ENCODE measurements at places on chromosomes 6 and 20.

GRCh38 chr6:21270636-21271201 lies 322.8 kb upstream of the SOX4 start:
- no peak for DNase-seq

- no peak for DNase-seq
Observed at GRCh38 chr6:16624636-16625290, 136.5 kb downstream of the ATXN1 start.

- DNase-seq, result peak; percentile 26
Observed at GRCh38 chr6:1609648-1610496, at the start of gene FOXC1. Gene FOXC1, plus strand, starts transcription at chr6:1609915. Its CDS starts 531 bp downstream, at chr6:1610446.

GRCh38 chr20:59620860-59621505 lies 16.6 kb downstream of the PHACTR3 start:
- DNase-seq, result no peak

DNA sequence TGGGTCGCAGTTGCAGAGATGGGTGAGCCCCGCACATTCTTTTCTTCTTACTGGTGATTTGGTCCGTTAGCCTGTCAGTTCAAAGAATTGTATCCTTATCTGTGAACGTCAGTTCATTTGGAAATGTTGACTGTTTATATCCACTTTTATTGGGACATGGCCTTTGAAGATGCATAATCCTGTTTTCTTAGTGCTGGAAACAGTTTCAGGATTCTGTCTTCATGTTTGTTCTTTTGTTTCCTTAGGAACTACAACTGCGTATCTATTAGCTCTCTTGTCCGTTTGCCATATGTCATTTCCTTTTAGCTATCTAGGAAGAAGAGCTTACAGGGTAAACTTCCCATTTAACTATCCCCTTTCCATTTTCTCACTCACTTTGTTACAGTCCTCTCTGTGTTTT lies 35.0 kb upstream of the TULP1 start:
- no peak for DNase-seq

GRCh38 chr6:32969685-32970412 lies 1.5 kb downstream of the BRD2 start:
- DNase-seq, result peak; percentile 66

DNA sequence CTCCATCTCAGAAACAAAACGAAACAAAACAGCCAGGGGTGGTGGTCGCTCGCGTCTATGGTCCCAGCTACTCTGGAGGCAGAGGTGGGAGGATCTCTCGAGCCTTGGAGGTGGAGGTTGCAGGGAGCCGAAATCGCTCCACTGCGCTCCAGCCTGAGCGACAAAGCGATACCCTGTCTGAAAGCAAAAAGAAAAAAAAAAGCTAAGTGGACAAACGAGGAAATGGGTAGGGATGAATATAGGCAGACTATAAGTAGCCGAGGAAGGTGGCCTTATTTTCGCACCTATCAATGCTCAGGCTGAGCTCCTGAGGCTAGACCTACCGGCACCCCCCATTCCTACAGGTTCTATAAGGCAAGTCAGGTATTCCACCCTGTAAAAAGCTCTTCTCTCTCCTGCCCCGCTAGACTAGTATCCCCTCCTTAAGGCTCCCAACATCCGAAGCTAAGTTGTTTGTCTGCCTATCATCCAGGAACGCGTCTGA lies 650 bp upstream of the CASP8AP2 start:
- DNase-seq, result no peak

DNA sequence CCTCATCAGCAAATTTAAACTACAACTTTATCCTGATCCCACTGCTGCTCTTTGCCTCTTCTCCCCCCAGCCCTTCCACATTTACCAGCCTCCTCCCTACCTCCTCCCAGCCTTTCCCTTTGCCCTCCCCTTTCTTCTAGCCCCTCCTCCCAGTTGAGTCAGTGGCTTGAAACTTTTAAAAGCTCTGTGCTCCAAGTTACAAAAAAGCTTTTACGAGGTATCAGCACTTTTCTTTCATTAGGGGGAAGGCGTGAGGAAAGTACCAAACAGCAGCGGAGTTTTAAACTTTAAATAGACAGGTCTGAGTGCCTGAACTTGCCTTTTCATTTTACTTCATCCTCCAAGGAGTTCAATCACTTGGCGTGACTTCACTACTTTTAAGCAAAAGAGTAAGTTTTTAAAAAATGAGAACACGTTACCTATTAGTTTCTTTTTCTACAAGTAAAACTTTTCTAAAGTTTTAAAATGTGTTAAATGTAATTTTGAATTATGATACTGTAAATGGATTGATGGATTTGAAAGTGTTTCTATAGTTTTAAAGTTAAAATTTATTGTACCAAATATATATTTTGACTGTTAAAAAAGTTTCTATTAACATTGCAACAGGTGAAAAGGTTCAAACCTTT lies at the start of gene GJA1:
Gene GJA1 (plus strand): TSS at position 203 of the 626 bp plus-strand sequence. CDS start 11,202 bp downstream, outside the sequence.
- no peak for DNase-seq

DNA sequence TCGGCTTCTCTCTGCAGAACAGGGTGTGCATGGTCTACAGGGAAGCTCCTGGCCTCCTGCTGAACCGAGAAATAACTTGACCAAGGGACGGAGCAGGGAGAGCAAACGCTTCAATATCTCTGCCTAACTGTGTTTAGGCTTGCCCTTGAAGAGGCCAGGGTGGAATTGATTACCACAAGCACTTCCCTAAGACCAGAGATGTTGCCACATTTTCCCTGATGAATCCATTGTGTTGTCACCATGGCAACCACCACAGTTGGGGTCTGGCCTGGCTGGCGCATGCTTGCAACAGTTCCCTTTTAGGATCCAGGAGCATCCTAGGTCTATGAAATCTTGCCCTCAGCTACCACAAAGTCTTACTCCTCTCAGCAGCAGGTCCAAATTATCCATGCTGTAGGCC lies 213.5 kb upstream of the SULF2 start:
- no peak for DNase-seq

- no peak for DNase-seq
Observed at GRCh38 chr6:158836625-158837311, 17.6 kb upstream of the EZR start.

DNA sequence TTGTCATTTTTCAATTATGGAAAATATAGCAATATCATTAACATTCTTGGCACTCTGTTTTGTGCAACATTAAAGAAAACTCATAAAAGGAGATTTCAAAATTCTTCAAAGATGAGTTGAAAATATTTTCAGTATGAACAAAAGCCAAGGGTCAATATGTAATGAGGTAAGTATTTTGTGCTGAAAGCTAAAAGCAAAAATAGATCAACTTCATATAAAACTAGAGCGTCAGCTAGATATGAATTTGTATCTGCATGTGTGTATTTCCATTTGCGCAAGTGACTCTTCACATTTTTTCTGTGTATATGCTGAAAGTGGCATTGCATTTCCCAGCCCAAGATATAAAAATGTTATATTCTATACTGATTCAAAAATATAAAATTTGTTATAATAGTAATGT lies 492.1 kb upstream of the EYS start:
- no peak for DNase-seq

DNA sequence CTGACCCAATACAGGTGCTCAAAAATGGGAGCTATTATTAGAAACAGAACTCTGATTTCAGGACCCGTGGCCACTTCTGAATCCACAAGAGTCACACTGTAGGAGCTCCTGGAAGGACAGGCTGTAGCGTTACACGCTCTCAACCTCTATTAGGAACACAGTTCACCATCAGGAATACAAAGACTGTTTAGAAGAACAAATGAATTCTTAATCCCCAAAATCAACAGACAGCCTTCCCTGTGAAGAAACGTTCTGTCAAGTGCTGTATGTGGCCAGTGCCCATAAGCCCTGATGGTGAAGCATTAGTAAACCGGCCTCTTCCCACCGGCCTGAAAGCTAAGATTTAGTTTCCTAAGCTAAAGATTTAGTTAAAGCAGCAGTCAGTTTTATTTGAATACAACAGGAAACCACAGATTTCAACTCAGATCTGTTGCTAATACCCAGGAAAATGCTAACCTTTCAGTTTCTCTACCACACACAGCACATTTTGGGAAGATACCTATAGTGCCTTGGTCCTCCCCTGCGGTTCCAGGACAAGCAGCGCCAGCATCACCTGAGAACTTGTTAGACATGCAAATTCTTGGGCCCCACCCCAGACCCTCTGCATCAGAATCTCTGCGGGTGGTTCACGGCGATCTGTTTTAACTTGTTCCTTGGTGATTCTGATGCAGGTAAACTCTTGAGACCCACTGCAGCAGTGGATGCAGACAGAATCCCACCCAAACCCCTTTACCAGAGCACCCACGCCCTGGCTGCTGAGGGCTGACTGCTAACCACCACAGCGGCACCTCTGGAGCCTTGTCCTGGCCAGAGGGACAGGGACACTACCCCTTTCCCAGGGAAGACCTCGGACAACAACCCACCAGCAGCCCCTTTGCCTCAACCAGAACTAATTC lies 33.4 kb downstream of the MTRES1 start:
- DNase-seq, result peak; percentile 7

DNA sequence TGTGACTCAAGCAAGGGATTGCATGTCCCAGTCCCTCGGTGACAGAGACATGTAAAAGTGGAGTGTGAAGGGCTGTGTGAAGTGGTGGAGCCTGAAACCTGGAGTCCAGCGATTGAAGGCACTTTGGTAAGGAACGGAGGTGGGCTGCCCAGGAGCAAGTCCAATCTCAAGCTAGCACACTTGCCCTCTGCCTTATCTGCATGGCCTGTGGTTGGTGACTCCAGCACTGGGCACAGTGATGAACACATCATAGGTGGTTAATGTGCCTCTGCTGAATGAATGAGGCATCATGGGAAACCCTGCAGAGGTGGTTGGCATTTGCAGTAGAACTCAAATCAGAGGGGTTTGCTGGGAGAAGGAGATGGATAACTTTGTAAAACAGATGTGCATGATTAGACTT lies 14.9 kb upstream of the ULBP3 start:
- DNase-seq, result no peak

DNA sequence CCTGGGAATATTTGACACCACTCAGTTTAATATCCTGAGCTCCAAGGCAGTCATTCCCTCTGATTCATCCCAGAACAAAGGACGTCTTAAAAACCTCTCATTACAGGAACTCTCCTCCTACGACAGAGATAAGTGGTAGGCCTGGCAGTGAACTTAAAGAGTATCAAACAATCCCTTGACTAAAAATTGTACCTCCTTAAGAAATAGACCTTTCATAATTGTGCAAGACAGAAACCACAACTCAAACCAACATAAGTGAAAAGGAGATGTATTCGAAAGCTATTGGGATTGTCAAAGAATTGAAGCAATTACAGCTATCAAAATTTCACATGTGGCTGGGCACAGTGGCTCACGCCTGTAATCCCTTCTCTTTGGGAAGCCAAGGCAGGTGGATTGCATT lies 19.1 kb upstream of the BNIP5 start:
- no peak for DNase-seq

- no peak for DNase-seq
Observed at GRCh38 chr6:33604941-33605854, 15.9 kb upstream of the ITPR3 start.

GRCh38 chr20:24708411-24709295 lies 239.2 kb downstream of the SYNDIG1 start:
- DNase-seq, result no peak

DNA sequence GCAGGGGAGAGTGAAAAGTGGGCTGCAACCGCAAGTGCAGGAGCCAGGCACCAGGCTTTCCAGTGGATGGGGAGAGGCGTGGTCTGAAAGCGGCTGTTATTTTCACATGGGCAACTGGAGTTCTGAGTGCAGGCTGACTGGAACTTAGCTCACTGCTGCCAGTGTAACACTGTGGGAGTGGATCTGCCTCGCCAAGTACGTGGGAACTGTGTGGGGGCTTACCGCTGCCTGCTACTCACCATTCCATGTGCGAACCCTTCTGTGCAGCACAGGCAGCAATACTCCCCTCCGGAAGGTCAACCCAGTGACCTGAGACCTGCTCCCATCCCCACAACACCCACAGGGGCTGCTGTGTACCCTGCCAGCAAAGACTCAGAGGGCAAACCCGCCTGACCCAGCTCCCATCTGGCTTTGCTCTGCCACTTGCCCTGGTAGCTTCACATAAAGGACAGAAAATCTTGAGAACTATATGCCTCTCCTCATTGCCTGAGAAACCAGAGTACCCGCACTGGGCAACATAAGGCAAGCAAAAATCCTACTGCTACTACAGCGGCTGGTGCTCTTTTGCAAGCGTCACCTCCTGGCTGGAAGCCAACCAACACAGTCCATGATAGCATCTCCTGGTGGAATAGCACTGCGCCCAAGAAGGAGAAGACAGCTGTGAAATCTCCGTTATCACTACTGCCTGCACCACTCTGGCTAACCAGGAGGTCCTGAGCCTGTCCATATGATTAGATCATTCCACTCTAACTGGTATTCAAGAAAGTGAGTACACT lies 54.4 kb upstream of the SIRPG start:
- DNase-seq, result no peak

- no peak for DNase-seq
Observed at GRCh38 chr6:14646371-14646770, 528.8 kb downstream of the CD83 start.
